ENCODE measurements at places on chromosomes 12 and 14.

DNA sequence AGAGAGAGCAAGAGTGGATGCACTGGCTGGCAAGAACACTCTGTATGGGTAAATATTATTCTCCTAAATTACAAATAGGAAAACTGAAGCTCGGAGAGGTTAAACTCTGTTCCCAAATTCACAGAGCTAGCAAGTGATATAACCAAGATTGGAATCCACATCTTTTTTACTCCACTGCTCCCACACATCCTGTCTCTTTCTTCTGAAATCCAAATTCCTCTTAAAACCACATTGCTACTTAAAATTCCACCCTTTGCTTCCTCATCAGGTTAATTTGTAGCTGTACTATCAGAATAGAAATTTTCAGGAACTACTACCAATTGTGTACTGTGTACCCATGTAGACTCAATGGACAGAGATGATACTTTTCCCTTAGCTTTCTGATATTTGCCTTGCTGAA, 74.4 kb downstream of the ARMH4 start:
- DNase-seq = no peak

- no peak for DNase-seq
These were observed 124.0 kb downstream of the DYRK2 start for GRCh38 chr12:67772267-67773169.

GRCh38 chr14:29321646-29322045, 555.1 kb downstream of the FOXG1 start:
- no peak for DNase-seq

GRCh38 chr12:546265-546919, 86.7 kb downstream of the B4GALNT3 start:
- DNase-seq = no peak

DNA sequence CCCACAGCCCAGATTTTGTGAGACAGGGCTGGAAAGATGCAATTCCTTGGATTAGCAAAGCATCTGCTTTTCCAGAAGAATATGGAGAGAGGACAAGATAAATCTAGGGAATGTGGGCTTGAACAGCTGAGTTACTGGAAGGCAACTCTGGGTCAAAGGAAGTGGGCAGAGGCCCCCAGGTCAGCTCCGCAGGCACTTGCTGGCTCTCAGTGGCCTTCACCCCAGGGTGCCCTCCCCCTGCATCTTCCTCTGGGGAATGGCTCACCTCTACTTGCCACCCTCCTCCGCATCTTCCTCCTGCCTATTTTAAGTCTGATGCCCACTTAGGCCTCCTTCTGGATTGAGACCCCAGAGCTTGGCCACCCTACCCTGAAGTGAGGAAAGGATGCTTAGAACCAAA, 10.5 kb upstream of the PNMA1 start:
- DNase-seq = no peak

GRCh38 chr14:78618368-78618767, 448.2 kb downstream of the NRXN3 start:
- no peak for DNase-seq

GRCh38 chr14:46581036-46581671, 70.4 kb downstream of the RPL10L start:
- peak; percentile 32 for DNase-seq

GRCh38 chr14:41303506-41303905, 303.2 kb upstream of the LRFN5 start:
- no peak for DNase-seq

DNA sequence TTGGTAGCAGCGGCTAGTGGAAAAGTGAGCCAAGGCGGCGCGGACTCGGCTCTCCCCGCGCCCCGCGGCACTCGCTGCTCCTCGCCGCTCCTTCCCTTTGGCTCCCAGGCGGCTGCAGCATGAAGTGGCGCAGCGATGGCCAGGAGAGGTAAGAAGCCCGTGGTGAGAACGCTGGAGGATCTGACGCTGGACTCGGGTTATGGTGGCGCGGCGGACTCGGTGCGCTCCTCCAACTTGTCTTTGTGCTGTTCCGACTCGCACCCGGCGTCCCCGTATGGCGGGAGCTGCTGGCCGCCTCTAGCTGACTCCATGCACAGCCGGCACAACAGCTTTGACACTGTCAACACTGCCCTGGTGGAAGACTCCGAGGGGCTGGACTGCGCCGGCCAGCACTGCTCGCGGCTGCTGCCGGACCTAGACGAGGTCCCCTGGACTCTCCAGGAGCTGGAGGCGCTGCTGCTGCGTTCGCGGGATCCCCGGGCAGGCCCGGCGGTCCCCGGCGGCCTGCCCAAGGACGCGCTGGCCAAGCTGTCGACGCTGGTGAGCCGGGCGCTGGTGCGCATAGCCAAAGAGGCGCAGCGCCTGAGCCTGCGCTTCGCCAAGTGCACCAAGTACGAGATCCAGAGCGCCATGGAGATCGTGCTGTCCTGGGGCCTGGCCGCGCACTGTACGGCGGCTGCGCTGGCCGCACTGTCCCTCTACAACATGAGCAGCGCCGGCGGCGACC, 225.6 kb upstream of the CRY1 start:
- DNase-seq = peak; percentile 52

DNA sequence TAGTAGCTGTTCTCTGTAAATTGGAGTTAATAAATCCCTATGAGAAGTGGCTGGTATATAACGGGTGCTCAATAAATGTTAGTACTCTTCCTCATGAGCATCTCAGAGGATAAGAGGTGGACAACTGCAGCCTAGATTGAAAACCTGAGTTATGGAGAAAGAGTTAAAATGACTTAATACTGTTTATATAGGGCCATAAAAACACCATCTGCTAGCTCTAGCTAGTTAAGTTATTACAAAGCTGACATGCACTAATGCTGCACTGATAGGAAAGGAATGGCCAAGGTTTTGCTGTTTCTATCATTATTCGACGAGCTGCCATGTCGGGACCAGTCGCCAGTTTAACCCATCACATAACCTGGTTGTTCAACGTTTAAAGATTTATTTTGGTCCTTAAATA, 72.0 kb upstream of the SEL1L start:
- no peak for DNase-seq

DNA sequence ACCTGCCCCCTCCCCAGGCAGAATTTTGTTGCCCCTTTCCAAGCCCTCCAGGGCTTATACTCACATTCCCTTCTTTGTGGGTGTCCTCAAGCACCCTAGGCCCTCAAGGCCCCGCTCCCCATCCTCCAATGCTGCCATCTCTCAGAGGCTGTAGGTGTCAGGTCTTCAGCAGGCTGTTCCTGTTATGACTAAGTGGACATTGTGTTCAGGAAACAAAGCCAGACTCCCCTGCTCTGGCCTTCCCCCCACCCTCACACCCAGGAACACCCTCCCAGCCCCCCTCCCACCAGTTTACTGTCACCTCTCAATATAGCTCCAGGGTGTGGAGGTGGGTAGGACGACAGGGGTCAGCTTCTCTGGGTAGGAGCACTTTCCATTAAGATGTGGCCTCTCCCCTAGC, 1.4 kb upstream of the MYH6 start:
- no peak for DNase-seq

DNA sequence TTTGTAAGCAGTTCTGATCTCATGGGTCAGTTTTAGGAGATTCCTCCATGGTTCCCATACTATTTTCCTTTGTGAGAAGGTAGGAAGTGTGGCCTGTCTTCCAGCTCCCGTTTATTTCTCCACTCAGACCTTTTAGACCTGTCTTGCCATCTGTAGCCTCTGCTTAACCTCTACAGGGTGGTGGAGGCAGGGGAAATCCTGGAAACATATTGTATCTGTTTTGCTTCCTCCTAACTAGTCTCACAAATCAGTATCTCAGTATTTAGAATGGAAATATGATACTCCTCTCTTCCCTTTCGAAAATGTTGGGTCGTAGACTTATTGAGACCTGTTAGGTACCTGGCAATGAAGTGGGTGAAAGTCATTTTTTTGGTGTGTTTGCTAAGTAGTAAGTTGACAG, 399.4 kb upstream of the RGS6 start:
- DNase-seq = no peak

DNA sequence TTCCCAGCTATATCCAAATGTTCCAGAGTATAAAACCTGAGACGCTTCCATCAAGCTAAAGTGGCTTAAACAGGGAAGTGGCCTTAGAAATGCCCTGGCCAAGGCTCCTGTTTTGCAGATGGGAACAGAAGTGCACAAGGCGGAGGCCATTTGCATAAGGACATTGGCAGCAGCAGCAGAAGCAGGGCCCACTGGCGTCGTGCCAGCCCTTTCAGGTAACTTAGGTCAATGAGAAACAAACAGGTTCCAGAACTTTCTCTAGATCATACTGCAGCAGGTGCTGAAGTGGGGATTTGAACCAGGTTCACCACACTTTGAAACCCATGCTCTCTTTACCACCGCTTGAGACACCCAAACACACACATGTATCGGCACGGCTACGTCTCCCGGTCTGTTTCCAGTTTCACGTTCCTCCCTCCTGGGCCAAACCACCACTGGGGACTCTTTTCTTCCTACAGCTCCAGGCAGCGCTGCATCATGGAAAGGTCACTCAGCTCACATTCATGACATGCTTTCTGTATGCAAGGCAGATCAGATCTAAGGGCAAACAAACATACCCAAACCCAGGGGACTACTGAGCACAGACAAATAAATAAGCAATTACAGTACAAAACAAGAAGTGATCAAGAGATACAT, 46.0 kb upstream of the PLEKHG6 start:
- DNase-seq = no peak

GRCh38 chr14:85688006-85688405, 158.1 kb downstream of the FLRT2 start:
- DNase-seq = no peak

- DNase-seq = no peak
These were observed 109.5 kb downstream of the LGMN start for GRCh38 chr14:92638904-92639303.

- no peak for DNase-seq
These were observed 268.6 kb downstream of the CCDC59 start for GRCh38 chr12:82089369-82090121.

DNA sequence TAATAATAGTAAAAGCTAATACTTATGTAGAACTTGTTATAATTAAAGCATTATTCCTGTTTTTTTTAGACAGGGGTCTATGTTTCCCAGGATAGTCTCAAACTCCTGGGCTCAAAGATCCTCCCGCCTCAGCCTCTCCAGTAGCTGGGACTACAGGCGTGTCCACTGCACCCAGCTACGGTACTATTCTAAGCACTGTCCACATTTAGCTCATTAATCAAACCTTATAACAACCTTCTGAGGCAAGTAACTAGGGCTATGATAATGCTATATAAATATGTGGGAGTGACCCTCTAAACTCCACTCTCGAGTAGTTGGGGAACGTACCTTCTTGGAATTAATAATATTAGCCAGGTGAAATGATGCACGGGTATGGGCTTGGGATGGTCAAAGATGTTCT, 60.7 kb upstream of the NR2C1 start:
- no peak for DNase-seq

DNA sequence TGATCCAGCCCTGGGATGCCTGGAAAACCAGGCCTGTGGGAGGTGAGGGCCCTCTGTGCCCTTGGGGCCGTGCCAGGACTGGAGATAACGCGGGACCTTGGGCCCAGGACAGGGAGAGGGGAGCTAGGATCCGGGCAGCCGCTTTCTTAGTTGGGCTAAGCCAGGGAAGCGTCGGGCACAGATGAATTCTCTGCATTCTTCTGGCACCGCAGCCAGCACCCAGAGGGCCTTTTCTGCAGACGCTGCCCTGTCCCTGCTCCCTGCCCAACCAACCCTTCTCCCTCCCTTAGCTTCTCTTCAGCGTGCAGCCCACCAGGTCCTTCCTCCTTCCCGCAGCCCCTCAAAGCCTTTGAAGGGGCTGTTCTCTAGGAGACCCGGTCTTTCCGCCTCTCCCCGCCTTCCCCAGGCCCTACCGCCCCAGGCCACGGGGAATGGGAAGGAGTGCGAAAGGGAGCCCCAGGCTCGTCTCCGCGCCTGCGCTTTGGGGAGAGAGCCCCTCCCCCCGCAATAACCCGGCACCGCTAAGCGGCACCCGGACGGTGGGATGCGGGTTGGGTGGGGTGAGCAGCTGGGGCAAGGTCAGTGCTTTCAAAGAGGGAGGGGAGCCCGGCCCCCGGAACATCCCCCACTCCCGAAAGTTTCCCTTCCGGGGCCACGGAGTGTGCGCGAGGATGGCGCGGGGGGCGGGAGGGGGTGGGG, 663 bp downstream of the NCKAP5L start:
- peak; percentile 62 for DNase-seq

DNA sequence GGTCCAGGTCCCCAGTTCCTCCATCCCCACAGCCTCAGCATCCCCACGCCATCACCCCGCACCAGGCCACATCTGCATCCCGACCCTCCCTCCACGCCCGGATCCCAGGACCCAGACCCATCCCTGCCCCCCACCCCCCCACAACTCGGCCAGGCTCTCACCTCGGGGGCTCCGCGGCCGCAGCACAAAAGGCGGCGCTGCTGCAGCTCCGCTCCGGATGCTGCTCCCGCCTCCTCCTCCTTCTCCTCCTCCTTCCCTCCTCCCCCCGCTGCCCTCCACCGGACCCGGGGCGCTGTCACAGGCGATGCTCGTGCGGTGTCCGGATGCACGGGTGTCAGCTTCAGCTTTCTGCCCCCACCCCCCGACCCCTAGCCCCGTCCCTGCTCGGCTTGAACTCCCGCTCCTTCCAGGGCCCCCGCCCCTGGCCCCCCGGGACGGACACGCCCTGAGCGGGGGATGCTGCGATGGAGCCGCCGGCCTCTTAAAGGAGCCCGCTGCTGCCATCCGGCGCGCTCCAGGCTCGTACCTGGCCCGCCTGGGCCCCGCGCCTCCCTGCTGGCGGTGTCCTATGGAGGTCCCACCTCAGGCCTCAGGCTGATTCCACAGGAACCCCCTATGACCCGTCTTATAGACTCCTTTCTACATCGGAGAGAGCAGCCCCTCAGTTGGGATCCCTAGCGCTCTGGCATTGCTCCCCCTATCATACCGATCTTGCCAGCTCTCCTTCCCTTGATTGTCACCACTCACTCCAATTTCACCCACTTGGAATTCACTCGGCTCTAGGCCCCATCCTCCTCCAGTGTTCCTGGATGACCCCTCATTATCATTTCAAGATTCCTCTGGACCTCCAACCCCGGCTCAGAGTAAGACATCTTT, at the start of gene MAP3K12:
Gene MAP3K12 (minus strand): TSS at position 193 of the 876 bp plus-strand sequence. CDS start 12,067 bp downstream, outside the sequence.
- DNase-seq = peak; percentile 82

- no peak for DNase-seq
These were observed 64.2 kb upstream of the TMCC3 start for GRCh38 chr12:94714378-94715114.

Data from activated CD4-positive, alpha-beta T cell treated with anti-CD3 and anti-CD28 coated beads for 36 hours (primary cell).